ENCODE measurements at places on chromosomes 16 and 17. TPM values are rescaled to one million over a fixed set of nuclear protein-coding genes. Genes with fewer than 3 reads are reported as not detected.

GRCh38 chr16:11203111-11203623, 52.8 kb downstream of the SOCS1 start:
- DNase-seq, result no peak

GRCh38 chr16:29900888-29901606, 759 bp downstream of the ASPHD1 start:
- peak; percentile 29 for DNase-seq

- DNase-seq, result no peak
Observed at GRCh38 chr17:57873261-57874057, 23.6 kb upstream of the MRPS23 start.

DNA sequence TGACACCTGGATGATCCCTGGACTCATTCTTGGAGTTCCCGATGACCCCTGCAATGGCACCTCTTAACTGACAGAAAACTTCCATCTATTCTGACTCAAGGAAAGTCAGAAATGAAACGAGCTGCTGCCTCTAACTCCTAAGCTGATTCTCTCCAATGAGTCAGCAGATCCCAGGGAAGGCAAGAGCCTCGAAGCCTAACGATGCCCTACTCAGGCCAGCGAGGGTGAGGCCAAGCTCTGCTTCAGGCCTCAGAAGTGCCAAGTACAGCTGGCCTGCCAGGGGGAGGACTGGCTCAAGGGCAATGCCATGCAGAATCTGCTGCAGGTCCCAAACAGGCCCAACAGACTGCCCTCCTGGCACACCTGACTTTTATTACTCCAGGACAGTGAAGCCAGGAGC, 36.3 kb downstream of the PLXDC1 start:
- DNase-seq, result peak; percentile 80

GRCh38 chr16:3950343-3951193, 70.1 kb upstream of the CREBBP start:
- peak; percentile 99 for DNase-seq

- DNase-seq, result no peak
Observed at GRCh38 chr17:71765437-71765836, 355.4 kb upstream of the SOX9 start.

DNA sequence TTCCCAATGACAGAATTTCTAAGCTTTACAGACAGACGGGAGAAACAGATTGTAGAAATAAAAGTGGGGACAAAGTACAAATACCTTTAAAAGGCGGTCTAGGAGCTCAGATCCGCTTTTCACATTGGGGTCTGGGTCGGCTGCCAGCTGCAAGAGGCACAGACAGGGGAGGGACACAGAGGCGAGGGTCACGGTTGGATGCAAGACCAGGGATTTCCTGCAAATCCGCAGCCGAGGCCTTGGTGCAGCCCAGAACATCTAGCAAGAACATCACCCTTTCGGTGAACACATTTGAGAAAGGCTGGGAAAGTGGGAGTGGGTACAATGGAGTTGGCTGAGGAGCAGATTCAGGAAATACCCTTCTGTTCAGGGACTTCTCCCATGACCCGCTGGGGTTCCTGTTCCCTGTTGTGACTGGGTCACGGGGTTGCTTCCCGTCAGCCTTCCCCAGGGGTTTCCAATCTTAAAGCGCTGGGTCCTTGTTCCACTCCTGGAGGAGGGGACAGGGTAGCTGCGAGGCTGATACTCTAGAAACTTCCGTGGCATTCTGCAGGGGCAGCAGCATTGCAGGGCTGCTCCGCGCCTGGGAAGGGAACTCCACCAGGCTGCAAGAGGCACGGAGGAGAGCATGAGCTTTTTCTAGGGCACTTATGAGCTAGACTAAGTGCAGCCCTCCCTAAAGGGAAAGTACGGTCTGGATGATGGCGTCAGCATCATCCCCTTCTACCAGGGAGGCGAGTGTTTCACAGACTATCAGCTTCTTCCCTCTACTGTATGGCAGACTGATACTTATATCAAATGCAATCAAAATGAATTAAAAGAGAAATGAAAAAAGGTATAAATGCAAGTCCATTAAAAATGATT, 16.0 kb downstream of the VAC14 start:
- no peak for DNase-seq

DNA sequence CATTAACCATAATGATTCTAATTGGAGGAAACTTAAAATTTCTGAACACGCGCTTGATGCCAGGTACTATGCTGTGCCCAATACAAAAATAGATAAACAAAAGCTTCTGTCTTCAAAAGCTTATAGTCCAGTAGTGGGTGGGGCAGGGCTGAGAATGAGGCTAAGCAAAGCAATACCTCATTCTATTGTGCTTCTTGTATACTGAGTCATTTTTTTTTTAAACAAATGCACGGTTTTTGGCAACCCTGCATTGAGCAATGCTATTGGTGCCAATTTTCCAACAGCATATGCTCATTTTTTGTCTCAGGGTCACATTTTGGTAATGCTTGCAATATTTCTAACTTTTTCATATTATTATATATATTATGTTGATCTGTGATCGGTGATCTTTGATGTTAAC, 34.7 kb upstream of the HNF1B start:
- peak; percentile 93 for DNase-seq

- no peak for DNase-seq
Observed at GRCh38 chr16:13940397-13940933, 20.5 kb downstream of the ERCC4 start.

DNA sequence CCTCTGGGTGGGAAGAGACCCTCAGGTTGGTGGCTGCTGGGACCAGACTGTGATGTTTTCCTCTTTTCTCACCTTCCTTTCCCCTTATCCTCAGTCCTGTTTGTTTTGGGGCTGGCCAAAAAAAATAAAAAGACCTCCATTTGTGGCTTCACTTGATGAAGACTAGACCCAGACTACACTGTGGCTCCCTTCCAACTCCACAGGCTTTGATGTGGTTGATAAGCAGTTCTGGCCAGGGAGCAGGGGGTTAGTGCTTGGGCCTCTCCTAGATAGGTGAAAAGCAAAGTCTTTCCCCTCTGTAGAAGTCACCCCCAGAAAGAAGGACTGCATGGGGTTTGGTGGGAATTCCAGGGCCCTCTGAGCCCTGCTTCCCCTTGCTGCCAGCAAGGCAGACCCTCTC, 11.2 kb upstream of the ADAM11 start:
- DNase-seq, result no peak

The MTHFSD gene
- 43.8 TPM for total RNA-seq

The USP7 gene
- 16.2 TPM for total RNA-seq

The SLC16A11 gene
- total RNA-seq, result not detected

The ACAP1 gene
- not detected for total RNA-seq

The CTRB2 gene
- total RNA-seq, result not detected

The CDC27 gene
- 117 TPM for total RNA-seq

The AOC3 gene
- 0.86 TPM for total RNA-seq

The CTRB1 gene
- not detected for total RNA-seq

The KRTAP3-2 gene
- not detected for total RNA-seq

The CHST5 gene
- total RNA-seq, result not detected

The RAMP2 gene
- not detected for total RNA-seq

The GPR139 gene
- total RNA-seq, result not detected

The TNFSF13 gene
- 1.7 TPM for total RNA-seq

The C17orf100 gene
- 2.9 TPM for total RNA-seq

Measured in MG63 (cell line).